ENCODE measurements at places on chromosomes 6 and 20.

- no peak for DNase-seq
Observed at GRCh38 chr6:30709101-30709868, 7.8 kb downstream of the MDC1 start.

- peak; percentile 2 for DNase-seq
Observed at GRCh38 chr6:12605888-12606345, 110.7 kb upstream of the PHACTR1 start.

GRCh38 chr20:61730631-61731362 is 334.9 kb downstream of the TAF4 start:
- DNase-seq, result no peak

GRCh38 chr6:23533944-23534343 is 592.1 kb upstream of the NRSN1 start:
- no peak for DNase-seq

DNA sequence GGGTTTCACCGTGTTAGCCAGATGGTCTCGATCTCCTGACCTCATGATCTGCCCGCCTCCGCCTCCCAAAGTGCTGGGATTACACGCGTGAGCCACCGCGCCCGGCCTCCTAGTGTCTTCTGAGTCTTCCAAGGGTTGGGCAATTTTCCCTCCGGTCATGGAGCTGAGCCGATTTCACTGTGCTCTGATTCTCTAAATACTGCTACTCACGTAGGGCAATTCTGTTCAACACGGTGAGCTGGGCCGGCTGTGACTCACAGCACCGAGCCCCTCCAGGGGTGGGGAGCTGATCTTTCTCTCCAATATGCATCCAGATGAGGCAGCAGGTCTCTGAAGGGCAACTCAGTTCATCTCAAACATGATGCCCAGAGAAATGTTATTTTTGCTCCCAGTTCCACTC is 71.6 kb upstream of the CD93 start:
- no peak for DNase-seq

DNA sequence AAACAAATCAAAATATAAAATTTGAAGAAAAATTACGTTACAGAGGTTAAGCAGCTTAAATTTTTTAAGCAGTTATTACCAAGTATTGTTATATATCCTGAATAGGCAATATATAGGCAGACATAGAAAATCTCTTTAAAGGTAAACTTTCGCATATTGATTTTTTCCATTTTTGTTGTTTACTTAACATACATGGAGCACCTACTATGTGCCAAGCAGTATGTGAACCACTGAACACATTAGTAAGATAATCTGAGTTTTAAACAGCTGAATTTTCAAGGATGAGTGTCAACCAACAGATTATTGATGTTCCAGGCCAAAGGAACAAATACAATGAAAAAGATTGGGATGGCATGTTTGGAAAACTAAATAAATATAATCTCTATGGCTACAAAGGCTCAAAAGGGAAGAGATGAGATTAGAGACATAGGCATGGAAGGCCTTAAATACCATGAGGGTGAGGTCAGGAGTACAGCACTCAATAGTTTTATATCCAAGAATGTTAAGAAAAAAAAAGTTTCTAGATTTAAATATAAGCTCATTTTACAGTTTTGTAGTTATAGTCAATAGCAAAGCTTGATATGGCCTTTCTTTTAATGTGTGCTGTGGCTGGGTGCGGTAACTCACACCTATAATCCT is 277.5 kb downstream of the PTPRK start:
- DNase-seq, result no peak

GRCh38 chr6:108484016-108484415 is 76.7 kb upstream of the FOXO3 start:
- DNase-seq, result no peak

- DNase-seq, result no peak
Observed at GRCh38 chr6:157574851-157575424, 193.9 kb downstream of the ZDHHC14 start.

- no peak for DNase-seq
Observed at GRCh38 chr20:19964289-19965265, 52.6 kb upstream of the NAA20 start.

DNA sequence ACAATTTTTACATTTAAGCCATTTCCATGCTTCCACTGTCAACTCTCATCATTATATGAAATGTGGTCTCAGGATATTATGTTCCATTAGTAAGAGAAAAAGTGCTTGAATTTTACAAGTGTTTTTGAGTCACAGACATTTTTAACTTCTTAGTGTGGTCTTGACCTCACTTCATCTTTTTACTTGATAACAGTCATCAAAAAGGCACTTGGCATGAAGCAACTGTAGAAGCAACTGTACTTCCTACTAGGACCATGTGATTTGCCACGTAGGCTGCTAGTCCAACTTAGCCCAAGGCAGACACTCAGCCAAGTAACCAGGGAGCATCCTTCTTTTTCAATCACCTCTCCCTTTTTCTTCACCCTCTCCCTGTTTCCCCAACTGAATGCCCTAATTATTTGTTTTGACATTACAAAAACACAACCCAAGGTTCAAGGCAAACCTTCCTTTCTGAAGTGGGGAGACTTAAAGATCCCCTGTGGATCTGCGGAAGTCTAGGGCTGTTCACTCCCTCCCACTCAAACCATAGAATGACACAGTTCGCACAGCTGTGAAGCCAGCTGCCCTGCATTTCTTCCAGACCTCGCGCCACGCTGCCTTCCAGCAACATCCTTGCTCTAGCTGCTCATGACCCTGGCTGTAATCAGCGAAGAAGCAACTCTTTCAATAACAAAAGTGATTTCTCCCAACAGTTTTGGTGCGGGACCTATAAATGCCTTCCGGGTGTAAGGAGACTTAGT is 45.0 kb downstream of the PHACTR1 start:
- no peak for DNase-seq

DNA sequence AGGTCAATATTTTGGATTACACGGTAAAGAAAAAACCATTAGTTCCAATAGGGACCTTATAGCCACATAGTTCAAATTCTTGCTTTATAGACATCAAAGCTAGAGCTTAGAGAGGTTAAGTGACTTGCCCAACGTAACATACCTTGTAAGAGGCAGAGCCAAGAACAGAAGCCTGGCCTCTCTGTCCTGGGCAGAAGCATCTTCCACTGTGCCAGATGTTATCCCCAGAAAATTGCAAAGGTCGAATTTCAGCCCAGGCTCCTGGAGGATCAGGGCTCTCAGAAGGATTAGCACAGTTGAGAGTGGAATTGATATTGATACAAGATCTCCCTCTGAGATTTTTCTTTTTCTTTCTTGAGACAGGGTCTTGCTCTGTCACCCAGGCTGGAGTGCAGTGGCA is 6.1 kb downstream of the SMIM28 start:
- no peak for DNase-seq

DNA sequence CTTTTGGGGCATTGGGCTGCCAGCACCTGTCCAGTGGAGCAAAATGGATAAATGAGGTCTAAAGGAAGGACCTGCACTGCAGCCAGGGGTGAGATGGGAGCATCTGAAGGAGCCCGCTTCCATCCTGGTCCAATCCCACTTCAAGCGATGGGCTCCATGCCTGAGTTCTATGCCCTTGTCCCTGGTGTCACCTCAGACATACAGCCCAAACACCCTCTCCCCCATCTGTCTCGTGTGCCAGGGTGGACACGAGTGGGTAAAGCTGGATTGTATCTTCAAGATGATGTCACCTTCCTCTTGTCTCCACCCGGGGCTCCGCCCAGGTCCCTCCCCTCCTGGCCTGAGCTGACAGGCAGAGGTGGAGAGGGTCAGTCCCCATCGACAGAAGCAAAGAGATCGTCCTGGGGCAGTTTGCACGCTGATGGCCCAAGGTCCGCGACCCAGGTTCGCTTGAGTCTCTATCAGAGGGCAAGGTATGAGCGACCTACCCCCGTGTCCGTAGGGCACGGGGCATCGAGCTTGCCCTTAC is 544 bp downstream of the SMIM29 start:
- peak; percentile 48 for DNase-seq

DNA sequence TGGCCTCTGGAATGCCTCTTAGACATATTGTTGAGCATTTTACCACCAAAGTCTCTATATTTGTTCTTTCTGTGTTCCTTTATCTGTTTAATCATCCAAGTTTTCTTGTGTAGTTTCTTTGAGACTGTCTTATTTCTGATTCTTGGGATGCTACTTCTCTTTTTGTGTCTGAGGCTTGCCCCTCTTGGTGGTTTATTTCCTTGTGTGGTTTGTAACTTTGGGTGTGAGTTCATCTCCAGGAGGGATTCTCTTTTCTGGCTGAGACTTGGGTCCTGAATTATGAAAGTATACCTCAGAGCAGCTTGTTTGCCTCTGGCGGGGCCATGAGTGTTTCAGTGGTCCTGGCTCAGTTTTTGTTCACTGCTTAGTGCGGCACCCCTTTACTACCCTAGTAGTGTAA is 33.9 kb downstream of the PPARD start:
- DNase-seq, result no peak

DNA sequence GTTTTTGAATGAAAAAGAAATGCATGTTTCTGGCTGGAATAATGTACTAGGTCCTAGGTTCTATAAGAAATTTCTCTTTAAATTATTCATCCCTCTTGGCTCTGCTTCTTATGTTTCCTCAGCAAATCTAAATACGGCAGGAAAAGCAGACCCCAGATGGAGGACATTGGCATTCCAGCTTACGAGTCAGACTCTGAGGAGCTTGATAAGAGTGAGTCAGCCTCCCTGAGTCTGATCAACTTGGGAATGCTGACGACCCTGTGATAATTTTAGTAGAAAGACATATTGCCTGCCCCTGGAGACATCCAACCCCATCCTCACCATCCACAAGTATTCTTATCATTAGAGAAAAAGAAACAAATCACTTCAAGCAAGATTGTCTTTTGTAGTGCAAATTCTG is 509.7 kb upstream of the MARCKS start:
- DNase-seq, result no peak

GRCh38 chr6:108559884-108560462 is 744 bp upstream of the FOXO3 start:
- DNase-seq, result no peak

GRCh38 chr6:11206576-11206975 is 25.9 kb downstream of the NEDD9 start:
- no peak for DNase-seq

DNA sequence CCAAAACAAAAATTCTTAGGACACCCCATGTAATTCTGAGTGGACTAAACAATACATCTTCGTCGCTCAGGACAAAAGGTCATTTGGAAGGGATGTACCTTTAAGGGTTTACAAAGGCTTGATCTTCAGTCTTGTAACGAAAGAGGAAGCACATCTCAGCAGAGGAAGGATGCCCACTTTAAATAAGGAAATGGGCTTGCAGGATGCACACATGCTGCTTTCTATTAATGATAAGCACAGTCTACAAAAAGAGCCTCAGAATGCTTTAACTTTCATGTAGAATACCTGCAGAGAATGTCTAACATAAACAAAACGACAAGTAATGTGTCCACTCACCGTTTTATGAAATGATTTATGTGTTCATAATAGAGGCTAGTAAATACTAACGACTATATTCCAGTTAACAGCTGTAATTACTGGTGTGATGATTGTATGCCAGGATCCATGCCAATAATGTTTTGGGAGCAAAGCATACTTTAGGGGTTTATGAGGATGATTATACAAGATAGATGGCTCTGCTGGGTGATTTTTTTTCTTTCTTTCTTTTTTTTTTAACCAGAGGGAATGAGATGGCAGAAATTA is 216.9 kb downstream of the GMDS start:
- DNase-seq, result no peak

DNA sequence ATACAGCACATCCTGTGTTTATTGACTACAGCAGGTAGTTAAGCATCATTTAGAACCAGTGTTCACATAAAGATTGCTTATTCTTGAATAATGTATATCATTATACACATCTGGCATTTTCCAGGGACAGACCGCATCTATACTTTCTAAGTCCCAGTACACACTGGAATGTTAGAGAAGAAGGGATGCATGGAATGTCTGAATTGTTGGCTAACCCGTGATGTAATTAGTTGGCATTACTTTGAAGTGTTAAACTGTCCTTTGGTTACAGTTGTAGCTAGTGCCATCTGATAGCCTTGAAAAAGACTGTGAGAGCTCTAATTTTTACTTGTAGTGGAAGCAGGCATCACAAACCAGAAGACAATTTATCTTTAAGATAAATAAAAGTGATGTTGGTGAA is 29.8 kb upstream of the MCHR2 start:
- DNase-seq, result no peak

GRCh38 chr20:51625105-51625504 is 82.6 kb upstream of the NFATC2 start:
- no peak for DNase-seq

- DNase-seq, result no peak
Observed at GRCh38 chr6:44933108-44933507, 395.0 kb upstream of the RUNX2 start.

DNA sequence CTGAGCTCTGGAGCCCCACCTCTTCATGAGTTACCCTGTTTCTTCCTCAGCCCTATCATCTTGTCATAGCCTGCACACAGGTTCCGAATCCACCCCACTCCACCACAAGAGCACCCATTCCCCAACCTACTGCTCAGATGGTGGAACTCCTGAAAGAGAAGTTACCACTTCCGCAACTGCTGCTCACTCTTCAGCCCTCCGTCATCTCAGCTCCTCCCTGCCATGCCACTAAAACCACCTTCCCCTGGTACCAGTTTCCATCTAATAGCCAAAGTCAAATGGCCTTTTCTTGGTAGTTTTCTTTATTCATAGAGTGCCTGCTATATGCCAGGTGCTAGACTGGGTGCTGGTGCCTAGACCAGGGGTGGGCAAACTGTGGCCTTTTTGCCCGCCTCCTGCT is 3.9 kb downstream of the RAB22A start:
- no peak for DNase-seq

GRCh38 chr20:50280851-50281655 is 90.4 kb downstream of the CEBPB start:
- no peak for DNase-seq

DNA sequence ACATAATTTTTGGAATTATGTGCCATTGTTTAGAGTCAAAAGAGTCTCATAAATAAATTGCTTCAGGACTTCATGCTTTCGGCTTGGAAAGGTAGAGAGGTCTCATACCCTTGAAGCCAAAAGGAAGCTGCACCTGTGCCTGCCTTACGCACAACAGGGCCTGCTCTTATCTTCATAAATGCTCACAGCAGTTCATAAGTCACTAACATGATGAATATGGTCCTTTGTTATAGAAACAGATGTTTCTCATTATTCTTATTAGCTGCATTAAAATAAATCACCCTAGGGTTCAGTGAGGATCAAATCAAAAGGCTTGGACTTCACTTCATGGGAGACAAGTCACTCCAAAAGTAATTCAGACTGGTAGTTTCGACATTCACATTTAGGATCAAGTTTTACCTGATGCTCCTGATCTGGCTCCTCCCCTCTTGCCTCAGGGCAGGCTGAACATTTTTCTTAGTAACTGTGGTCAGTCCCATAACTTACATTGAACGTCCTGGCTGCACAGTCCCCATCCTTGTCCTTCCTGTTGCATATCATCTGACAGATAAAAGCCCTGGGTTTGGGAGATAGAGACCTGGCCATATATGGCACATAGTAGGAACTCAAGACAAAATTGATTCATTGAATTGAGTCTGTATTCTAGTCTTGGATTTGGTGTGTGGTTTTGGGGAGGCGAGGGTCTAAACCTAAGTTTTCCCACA is 20.7 kb upstream of the SH3BGRL2 start:
- no peak for DNase-seq

- no peak for DNase-seq
Observed at GRCh38 chr20:2771631-2772080, 28.8 kb downstream of the CPXM1 start.

DNA sequence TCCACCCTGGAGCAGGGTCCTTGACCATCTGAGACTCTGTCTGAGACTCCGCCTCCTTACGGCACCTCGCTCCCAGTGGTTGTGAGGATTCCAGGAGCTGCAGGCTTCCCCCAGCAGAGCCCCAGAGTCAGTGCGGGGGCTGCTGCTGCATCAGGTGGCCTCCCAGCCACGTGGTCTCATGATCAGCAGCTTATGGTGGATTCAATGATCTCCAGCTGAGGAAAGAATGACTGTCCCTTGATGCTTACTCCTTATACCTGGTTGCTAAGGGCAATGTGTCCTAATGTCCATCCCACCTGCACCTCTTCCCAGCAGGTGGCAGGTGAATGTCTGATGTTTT is 40.0 kb downstream of the SLC22A1 start:
- DNase-seq, result no peak

All from T-helper 9 cell (primary cell).